NCI-H1048 (cell line): ENCODE measurements at places on chromosomes 1 and 21.

DNA sequence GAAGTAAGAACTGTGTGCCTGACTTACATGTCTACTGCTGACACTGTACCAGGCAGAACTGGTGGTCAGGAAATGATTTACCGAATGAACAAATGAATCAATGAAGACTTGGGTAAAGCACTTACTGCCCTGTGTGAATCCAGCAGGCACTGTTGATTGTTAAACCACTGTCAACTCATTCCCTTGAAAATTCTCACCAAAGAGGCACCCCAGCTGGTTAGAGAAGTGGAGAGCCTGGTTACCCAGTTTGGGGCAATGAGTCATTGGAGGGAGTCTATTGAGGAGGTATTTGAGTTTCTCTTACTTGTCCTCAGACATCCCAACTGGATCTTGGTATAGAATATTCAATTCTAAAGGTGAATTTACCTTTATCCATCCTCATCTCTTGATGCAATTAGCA lies 34.2 kb downstream of the JUN start:
- no peak for DNase-seq

GRCh38 chr1:160567858-160568682 lies 11.2 kb downstream of the CD84 start:
- DNase-seq = no peak

- no peak for DNase-seq
Measured at GRCh38 chr1:150366416-150367296, 2.7 kb downstream of the RPRD2 start.

DNA sequence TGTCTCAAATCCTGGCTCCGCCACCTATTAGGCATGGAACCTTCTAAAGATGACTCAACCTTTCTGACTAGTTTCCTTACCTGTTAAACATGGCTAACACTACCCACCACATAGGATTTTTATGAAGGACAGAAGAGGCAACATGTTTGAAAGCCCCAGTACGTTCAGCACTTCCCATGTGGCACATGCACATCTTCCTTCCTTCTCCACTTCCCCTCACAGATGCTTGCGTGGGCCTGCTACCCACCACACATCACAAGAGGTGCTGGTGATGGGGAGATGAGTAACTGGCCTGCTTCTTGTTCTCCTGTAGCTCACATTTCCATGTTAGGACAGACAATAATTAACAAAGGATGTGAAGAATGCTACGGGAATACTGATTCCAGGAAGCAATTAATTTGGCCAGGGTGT lies 7.1 kb downstream of the ZBTB21 start:
- DNase-seq = no peak

GRCh38 chr21:45256912-45257672 lies 30.6 kb downstream of the POFUT2 start:
- DNase-seq = no peak

DNA sequence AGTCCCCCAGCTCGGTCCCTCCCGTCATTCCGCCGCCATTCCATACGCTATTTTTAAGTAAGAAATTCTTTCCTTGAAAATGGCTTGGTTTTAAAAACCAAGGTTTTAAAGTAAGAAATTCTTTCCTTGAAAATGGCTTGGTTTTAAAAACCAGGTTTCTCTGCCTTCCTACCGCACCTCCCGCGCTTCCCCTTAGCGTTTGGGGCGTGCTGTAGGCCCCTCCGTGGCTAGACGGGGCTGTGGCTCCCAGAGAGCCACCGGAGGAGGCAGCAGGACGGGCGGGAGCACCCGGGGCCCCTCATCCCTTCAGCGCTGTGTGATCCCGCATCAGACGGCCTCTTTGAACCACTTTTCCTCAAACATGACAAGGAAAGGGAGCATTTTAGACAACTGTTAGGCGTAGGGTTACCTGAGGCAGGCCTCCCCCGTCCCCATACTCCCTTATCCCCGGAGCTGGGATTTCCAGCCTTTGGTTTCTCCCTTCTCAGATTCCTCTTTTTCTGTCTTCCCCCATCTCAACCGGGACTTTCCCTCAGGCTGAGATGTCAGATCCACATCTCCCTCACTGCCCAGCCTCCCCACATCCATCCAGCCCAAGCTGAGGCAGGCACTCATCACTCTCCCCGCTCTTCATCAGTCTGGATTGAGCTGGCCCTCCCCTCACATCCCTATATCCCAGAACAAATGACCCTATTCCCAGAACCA lies 541 bp upstream of the CD58 start:
- DNase-seq = no peak

- DNase-seq = no peak
Measured at GRCh38 chr1:15650433-15650832, 33.2 kb downstream of the DDI2 start.

DNA sequence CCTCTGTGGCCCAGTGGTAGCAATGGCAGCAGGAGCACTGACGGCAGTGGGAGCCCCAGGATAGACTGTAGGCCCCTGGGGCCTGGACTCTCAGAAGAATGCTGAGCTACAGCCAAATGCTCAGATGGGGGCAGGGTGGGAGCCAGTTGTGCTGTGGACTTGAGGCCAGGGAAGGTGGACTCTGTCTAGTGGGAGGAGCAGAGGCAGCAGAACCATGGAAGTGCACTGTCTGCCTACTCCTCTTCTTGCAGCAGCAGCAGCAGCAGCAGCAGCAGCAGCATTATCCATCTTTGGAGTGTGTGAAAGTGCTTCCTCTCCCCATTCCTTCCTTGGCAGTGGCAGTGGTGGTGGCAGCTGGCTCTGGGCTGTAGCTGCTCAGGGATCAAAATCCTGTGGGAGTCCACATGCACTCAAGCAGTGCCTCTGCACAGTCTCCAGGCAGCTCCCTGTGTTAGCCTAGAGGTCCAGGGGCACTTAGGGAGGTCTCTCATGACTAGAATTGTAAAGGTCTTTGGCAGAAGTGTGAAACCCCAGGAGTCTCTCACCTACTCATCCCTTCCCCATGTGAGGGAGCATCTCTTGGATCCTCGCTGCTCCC lies 917.9 kb upstream of the B3GALT2 start:
- no peak for DNase-seq

DNA sequence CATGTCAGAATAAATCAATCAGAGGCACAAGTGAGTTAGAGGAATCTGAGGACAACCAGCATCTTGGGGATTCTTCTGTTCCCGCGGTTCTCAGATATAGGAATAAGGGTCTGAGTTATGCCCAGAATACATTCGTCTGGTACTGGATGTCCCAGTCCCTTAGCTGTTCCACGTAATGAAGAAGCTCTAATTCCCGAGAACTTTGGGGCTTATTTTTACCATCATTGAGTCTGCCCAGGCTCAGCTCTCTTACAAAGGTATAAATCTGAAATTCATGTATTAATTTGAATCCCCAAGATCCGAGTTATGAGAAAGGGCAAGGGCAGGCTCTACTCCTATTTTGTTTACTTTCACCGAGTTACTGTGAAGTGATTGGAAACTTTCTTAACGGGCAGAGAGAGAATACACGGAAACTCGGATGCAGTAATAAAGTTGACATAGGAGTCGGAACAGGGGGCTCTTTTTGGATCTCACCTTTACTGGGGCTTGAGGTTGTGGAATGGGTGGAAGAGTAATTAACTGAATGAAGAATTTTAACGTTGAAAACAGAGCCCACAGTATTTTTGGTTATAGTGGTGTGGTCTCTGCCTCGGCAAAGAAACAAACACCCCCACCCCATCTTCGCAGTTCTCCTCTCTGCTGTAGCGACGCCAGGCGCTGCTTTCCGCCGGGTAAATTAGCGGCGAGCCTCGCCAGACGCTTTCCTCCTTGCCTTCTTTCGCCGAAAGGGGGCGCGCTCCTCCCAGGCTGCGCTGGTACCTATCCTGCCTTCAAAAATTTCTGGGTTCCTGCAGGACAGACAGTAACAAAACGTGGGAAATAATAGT lies 7.1 kb downstream of the PRRX1 start:
- no peak for DNase-seq

DNA sequence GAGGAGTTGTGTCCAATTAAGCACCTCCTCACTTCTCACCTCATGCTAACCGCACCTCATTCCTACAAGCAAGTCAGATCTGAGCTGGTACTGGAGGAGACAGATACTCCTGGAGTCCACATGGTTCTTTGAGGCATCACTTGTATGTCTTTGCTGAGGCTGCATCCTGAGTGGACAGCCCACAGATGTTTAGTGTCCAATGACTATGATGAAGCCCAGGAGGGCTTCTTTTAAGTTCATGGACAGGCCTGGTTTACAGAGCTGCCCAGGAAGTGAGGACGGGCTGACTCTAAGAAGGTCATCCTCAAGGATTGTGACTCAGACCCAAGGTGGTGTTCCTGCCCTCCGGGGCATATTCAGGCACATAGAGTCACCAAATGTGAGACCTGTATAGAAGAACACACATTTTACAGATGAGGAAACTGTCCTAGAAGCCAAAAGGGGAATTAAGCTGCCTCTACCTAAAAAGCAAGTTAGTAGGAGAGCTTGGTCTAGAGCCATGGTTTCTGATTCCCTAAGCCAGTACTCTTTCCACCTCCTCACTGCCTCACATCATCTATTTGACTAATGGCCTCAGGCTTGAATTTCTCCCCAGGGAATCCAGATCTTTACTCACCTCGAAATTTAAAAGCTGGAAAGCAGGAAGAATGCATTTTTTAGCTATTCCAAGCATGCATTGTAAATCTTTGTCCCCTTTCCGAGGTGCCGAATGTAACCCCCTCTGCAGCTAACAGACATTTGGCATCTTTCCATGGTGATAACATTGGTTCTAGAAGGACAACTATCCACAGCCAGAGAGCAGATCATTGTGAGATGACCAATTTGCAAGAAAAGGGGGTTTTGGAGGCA lies 228.1 kb downstream of the OMA1 start:
- DNase-seq = no peak

DNA sequence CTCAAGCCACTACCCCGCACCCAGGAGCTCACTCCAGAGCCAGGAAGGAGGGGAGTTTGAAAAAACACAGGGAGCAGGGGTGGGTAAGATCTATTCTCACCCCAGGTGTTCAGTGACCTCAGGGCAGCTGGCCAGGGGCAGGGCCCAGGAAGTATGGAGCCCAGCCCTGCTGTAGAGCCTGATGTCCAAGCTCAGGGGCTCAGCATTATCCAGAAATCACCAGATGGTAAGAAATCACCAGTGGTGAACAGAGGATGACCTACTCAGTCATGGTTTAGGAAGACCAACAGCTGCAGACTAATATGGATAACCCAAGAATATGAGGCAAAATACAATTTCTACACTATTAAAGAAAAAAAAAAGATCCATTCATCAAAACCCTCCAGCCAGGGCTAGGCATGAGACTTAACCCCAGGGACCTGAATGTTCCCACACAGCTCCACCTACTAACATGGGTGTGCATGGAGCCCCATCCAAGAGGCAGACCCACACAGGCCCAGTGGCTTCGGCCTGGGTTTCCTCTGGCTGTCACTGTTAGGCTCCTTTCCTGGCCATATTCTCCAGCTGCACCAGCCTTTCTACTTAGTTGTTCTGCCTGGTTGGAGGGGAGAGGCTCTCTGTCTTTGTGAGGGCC lies 67.6 kb downstream of the KCNN3 start:
- DNase-seq = no peak

DNA sequence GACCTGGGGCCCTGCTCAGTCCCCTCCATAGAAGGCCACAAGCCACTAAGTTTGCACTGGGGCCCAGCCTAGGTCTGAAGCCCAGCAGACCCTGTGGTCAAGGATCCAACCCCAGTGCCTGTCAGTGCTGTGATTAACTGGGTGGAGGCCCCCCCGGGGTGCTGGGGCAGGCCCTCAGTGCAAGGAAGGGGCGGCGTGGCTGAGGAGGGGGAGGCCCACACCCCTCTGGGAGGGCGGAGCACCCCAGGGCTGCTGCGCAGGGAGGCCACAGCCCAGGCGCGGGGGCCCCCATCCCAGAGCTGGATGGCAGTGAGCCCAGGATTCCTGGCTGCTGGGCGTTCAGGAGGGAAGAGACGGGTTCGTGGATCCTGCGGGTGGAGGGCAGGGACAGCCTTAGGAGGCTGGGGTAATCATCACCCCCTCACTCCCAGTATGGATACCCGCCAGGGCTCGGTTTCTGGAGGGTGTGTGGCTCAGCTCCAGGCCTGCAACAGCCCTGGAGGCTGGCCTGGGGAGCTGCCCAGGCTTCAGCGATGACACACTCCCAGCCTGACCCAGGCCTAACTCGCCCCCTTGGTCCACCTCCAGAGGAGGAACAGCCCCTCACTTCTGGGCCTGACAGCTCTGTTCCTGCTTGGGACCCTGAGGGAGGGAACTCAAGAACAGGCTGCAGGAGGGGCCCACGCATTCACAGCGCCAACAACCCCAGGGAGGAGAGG lies 890 bp downstream of the GJC2 start:
- DNase-seq = no peak

DNA sequence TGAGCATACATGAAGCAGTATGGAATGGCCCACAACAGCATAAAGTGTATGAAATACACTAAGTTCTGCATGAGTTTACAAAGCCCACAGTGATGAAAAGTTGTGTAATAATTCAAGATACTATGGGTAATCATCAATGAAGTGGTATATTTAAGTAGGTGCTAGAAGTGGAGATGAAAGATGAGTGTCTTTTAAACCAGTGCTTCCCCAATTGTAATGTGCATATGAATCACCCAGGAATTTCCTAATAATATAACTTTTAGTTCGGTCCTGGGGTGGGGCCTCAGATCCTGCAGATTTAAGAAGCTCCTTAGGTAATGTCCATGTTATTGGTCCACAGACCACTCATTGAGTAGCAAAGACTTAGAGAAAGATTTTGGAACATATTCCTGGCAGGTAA lies 184.9 kb downstream of the DUSP10 start:
- no peak for DNase-seq

DNA sequence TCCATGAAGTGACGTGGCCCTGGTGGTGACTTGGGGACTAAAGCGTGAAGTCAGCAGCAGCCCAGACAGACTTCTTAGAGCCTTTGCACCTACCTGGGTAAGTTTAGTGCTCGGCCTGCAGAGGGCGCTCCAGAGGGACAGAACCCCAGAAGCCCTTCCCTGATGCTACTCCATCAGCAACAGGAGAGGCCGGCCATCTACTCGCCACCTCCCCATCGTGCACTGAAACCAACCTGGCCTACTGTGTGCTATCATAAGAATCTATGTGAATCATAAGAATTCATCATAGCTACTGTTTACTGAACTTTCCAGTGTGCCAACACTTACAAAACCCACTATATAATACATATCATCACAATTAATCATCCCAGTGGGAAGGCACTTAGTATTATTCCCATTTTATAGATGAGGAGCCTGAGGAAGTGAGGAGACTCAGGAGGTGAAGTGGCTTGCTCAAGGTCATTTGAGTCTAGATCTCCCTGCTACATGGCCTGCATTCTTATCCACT lies 7.9 kb upstream of the EDN2 start:
- no peak for DNase-seq

DNA sequence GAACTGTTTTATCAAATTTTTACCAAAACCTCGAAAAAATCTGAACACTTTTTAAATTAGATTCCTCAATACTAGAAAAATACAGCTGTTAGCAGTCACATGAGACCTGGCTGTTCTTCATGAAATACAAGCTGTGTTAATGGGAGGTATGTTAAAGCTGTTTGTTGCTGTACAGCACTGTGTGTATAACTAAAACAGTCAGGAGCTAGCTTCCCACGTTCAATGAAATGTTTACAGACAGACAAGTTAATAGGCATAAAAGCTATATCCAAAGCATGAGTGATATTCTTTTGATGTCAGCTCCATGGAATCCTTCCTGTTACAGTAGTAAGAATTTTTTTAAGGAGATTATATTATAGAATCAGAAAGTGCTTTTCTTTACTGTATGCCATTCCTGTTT lies 223.2 kb upstream of the FOXD3 start:
- no peak for DNase-seq

- DNase-seq = no peak
Measured at GRCh38 chr1:209382231-209383100, 201.0 kb upstream of the CAMK1G start.

- no peak for DNase-seq
Measured at GRCh38 chr1:63326473-63327380, 4.4 kb downstream of the FOXD3 start.
